ENCODE measurements at places on chromosomes 12 and 14.

DNA sequence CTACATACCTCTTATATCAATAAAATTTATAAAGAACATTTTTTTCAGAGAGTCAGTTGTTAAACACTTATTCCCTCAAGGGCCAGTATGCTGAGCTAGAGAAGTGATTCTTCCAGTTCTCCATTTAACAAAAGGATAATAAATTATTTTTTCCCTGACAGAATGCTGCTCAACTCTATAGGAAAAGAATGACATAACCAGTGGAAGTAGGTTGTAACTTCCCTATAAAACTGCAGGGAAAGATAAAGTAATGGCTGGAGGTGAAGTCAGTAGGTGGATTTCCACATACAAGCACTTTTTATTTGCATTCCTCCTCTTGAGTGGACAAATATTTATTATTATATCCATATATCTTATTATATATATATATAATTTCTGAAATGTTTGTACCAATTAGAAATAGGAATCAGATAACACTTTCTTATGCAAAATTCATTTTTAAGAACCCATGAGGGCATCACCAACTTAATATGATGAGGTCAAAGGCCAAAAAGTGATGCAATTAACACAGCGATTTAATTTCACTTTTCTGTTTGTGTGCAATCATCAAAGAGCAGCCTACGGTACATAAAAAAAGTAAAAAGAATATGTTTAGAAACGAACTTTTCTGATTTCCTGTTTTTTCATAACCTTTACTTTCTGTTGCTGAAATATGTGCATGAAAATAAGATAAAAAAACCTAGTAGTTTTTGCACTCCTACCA is 175.3 kb downstream of the PRKD1 start:
- no peak for DNase-seq

DNA sequence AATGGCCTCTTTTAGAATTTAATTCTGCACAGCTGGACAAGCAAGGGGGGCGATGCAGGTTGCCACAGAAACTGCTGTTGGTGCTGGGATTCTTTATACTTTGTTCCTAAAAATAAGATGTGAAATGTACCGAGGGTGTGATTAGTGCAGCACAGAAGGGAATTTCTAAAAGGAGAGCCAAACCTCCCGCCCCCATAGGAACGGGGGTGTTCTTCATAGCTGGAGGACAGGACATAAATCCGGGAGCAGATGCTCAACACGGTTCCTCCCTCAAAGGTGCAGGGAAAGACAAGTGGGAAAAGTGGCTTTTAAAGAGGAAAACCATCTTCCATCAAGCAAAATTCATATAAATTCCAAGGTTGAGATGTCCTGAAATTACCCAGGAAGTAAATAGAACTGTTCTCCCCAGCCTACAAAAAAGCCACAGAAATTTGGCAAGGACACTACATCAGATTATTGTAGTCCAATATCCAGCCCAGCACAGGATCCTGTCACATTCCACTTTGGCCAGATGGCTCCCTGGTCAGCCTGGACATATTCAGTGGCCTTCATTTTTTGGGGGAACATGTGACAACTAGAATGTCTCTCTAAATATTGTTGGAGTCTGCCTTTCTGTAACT is 51.4 kb upstream of the TMX1 start:
- peak; percentile 31 for DNase-seq

DNA sequence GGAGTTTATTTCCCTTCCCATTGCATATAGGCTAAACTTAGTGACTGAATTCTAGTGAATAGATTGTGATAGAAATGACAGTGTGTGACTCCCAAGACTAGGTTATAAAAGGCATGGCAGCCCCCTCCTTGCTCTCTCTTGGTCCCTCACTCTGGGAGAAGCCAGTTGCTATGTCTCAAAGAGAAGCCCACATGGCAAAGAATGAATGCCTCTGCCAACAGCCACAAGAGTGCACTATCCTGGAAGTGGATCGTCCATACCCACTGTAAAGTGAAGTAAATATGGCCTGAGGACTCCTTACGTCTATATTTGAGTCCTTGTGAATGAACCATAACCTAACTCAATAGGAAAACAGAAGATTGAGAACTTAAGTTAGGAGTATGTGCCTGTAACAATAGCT is 35.4 kb upstream of the HMGA2 start:
- no peak for DNase-seq

GRCh38 chr14:93533842-93534241 is 103.1 kb downstream of the UNC79 start:
- no peak for DNase-seq

DNA sequence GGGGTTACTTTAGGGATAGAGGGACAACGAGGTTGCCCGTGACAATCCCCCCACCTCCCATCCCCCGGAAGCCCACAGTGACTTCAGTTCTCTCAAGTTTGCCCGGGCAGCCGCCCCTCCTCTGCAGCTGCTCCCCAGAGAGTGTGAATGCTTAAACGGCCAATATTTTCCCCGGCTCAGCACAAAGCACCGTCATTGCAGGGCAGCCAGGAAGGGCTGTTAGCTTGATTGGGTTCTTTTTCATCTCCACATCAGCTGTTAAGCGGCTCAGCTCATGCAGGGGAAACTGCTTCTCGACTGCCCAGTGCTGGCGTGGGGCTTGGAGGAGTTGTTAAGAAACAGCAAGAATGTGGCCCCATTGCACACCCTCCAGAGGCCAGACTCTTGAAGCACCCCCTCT is 120.5 kb upstream of the NCOR2 start:
- DNase-seq, result peak; percentile 78

- DNase-seq, result no peak
Measured at GRCh38 chr12:90773491-90773890, 181.5 kb downstream of the CCER1 start.

DNA sequence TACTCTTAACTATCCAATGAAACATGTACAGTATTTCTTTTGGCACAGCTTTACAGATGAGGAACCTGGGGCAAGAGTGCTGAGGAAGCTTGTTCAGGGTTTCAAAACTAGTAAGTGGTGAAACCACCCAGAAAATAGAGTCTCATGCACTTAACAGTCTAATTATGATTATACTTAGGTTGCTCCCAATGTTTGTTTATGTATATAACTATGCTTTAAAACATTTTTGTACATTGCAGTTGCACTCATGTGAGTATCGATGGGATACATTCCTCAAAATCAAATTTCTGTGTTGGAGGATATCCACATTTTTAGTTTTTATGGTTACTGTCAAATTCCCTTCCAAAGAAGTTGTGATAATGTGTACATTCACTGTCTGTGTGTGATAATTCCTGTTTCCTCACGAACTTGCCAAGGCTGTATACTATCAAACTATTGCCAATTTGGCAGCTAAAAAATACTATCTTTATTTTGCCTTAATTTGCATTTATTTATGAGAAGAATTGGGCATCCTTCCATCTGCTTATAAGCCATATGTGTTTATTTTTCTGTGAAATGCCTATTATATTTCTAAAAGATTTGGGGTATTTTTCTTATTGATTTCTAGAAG is 143.9 kb upstream of the SSTR1 start:
- DNase-seq, result no peak

DNA sequence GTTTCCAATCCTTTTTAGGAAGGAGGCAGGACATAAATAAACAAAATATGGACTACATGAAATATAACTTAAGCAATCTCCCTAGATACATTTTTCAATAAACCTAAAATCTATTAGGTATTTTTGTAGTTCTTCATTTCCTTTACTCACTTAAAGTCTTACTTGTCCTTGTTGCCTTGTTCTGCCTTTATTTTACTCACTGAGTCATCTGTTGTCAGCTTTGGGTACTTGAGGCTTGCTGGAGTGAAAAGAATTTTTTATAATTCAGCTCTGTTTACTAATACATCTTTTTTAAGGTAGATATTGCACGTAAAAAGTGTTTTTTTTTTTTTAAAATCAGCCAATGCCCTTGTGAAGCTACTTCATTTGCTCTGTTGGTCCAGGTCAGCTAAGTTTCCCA is 216.2 kb downstream of the PELI2 start:
- no peak for DNase-seq

GRCh38 chr12:51635346-51635745 is 44.3 kb downstream of the SCN8A start:
- no peak for DNase-seq

- DNase-seq, result peak; percentile 45
Measured at GRCh38 chr14:35339761-35340406, 47.7 kb downstream of the PSMA6 start.

GRCh38 chr12:4825011-4825858 is 84.5 kb upstream of the KCNA1 start:
- no peak for DNase-seq

GRCh38 chr14:79947440-79948054 is 263.8 kb downstream of the DIO2 start:
- no peak for DNase-seq

DNA sequence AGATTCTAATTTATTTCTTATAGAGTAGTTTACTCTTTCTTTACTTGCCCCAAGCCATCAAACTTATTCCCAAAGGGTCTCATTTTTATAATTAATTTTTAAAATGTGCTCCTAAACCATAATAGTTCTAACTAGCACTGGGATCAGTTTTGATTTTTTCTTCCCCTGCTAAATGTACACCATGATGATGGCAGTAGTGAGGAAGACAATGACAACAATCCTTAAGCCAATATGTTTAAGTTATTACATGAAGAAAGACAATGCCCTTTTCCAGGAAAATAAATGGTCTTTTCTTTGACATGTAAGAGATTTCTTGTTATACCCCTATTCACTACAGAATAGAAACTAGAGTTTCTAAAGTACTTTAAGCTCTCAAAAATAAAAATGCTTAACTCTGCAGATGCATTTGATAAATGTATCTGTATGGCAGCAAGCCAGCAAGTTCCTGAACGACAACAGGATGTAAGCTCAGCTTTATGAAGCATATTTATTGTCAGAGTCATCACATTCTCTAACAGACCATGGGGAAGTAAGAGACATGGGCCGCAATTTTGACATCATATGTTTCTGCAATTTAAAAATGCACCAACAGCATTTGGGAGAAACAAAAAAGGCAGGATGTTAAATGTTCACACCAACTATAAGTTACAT is 36.0 kb upstream of the SNX6 start:
- DNase-seq, result peak; percentile 40

GRCh38 chr14:24053548-24054323 is 1.9 kb downstream of the CARMIL3 start:
- no peak for DNase-seq

DNA sequence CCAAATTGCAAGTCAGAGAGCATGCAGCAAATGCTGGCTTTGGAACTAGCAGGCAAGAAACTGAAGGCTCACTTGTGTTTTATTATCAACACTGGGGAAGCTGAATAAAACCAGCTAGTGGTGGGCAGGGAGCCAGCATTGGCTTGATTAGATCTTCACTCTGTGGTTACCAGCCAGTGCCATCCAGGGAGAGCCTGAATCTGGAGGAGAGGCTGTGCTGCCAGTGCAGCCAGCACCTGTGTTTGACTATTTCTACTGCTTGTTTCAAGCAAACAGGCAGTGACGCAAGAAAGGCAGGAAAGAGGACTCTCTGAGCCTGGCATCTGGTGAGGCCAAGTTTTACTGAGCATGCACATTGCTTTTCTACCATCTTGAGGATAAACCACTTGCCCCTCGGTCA is 247.0 kb downstream of the PHLDA1 start:
- no peak for DNase-seq

DNA sequence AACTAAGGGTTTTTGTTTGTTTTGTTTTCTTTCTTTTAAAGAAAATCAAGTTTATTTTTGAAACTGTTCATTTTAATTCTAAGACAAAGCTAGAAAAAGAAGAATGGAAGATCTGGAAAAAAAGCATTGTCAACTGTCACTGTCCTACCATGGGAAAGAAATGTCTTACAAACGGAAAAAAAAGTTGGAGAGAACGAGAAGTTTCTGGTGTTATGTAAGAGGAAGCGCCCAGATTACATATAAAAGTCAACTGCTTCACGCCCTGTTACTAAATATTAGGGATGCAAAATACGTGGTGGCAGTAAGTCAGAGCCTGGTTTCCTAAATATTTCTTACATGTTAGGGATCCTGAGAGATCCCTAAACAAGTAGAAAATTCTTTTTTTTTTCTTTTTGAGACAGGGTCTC is 14.3 kb upstream of the FBXL14 start:
- DNase-seq, result no peak

GRCh38 chr12:27001663-27002062 is 12.5 kb downstream of the TM7SF3 start:
- no peak for DNase-seq

GRCh38 chr12:2453076-2453760 is 341.6 kb upstream of the FKBP4 start:
- DNase-seq, result no peak

GRCh38 chr12:6020930-6021329 is 75.9 kb upstream of the ANO2 start:
- DNase-seq, result no peak

GRCh38 chr12:103505371-103506236 is 9.8 kb upstream of the C12orf42 start:
- no peak for DNase-seq

- DNase-seq, result no peak
Measured at GRCh38 chr12:19739195-19739776, 300.0 kb downstream of the AEBP2 start.

- DNase-seq, result no peak
Measured at GRCh38 chr14:62445570-62445969, 599.7 kb downstream of the KCNH5 start.

DNA sequence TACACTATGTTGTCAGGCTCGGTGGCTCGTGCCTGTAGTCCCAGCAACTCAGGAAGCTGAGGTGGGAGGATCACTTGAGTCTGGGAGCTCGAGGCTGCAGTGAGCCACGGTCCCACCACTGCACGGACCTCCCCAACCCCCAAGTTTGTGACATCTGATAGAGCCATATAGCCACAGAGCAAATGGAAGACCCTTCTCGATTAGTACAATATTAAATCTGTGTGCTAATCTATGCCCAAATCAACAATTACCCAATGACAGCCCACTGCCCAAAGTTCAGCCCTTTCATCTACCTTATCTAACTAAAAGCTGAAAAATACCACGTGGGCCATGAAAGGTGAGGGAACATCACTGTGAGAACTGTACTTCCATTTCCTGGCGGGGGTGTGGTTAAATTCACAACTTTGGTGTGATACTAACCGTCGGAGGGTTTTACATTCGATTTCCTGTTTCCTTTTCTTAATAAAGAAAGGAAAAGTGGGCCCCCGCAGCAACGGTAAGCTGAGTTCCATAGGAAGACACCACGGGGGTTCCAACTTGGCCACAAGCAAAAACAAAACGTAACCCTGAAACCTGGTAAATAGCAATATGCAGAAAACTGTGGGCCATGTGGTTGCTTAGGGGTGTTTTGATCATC is 31.2 kb upstream of the FOS start:
- no peak for DNase-seq

DNA sequence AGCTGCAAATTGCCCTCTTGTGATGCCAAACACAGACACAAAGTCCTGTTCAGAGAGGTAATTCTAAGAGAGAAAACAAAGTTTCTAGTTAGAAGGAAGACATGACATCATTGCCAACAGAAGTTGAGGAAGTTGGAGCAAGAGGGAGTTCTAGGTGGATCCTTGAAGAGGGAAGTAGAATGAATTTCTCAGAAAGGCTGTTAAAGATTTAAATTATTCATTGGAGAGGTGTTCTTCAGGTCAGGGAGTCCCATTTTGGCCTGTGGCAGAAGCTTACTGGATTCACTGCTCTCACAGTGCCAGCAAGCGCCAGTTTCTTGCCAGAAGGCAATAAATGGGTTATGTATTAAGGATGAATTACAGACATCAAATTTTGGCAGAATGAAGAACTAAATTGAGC is 15.3 kb downstream of the TSFM start:
- no peak for DNase-seq

DNA sequence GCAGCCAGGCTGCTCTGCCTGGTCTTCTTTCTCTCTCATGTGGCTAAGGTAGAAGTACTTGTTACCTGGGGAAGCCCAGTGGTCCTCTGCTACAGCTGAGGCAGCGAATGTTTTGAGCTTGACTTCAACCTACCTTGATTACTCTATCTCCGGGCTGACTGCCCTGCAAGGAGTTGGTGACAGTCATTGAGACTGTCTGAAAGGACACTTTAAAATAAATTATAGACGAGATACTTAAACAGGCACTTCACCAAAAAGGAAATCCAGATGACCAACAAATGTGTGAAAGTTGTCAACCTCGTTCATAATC is 474 bp upstream of the CIT start:
- no peak for DNase-seq
